ENCODE measurements at places on chromosomes 5 and 9.
A peak's percentile ranks its signal among the peaks of the same experiment; 100 is the strongest.

- DNase-seq: no peak
Measured at GRCh38 chr5:2157372-2157771, 274.6 kb upstream of the IRX4 start.

GRCh38 chr5:36357391-36357975 is 55.8 kb upstream of the RANBP3L start:
- no peak for DNase-seq

GRCh38 chr5:50667653-50668595 is 1.5 kb downstream of the PARP8 start:
- peak; percentile 21 for DNase-seq

GRCh38 chr9:21890696-21891095 is 88.3 kb downstream of the MTAP start:
- no peak for DNase-seq

DNA sequence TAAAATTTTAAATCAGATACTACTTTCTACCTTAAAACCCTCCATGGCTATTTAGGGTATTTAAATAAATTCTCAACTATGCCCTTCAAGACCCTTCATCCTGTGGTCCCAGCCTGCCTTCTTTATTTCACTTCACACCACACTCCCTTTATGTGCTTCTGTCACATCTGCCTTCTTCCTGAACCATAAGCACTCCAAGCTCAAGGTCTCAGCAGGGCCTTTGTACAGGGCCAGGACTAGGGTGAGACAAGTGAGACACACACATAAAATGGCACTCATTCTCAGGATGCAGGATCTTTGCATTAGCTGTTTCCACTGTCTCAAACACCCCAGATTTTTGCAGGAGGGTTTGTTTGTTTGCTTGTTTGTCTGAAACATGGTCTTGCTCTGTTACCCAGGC is 7.6 kb downstream of the ITK start:
- DNase-seq: no peak

DNA sequence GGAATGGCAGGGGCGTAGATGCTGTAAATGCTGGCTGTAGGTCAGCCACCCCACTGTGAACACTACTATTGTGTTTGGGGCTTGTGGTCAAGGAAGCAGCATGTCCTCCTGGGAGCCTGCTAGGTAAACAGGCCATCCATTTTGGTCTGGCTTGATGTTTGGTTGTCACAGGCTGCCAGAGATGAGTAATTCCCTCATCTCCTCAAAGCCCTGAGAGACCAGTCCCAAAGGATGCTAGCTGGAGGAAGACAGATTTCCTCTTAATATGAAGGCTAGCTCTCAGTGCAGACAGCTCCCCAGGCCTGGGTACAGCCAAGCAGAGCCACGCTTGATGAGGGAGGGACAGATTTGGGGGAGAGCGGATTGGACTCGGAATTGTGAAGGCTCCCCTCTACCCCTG is 72.5 kb upstream of the MAP1B start:
- no peak for DNase-seq

DNA sequence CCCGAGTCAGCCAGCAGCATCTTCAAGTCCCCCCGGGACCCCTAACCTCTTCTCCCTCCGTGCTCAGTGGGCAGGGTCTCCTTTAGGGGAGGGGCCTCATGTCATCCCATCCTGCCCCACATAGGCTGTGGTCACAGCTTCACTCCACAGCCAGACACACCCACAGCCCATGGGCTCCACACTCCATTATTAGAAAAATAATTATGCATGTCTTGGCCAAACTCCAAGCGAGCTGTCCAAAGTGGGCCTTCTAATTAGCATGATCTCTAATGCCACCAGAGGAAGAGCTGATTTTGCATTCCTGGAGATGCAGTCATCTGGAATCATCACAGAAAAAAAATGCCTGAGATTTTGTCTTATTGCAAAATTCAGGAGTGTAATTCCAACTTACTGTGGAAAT is 418.2 kb downstream of the IRX2 start:
- DNase-seq: no peak

GRCh38 chr5:161155451-161155850 is 303.4 kb upstream of the ATP10B start:
- no peak for DNase-seq

DNA sequence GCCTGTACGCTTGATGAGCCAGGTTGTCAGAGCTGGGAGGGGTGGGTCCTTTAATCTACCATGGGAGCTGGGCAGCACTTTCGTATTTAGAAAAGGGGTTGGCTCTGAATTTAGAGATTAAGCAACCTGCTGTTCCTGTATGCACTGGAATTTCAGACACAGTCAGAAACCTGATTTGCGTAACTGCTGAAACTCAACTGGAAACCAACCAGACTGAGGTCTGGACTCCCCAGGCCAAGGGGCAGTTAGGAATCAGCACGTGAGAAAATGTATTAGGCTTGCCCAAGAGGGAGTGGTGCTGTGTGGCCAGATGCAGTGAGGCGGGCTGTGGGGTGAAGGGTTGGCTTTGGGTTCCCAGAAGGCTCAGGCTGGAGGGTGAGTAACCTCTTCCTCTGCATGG is 235.0 kb downstream of the GOLPH3 start:
- DNase-seq: no peak
